Liver (tissue), 10 donors: ENCODE measurements at places on chromosomes 12 and 14.

- H3K4me1 ChIP-seq = peaks cover 8% of the 10 kb centered on the region
- H3K27ac ChIP-seq = no peak overlapping the region
- H3K27me3 ChIP-seq = no peaks in the 10 kb centered on the region
- H3K4me3 ChIP-seq = no peak overlapping the region
- DNase-seq = no peak
Observed at GRCh38 chr12:53670971-53671370, 4.9 kb downstream of the ATP5MC2 start.

GRCh38 chr14:69052181-69052601 is 73.1 kb upstream of the ACTN1 start:
- H3K27ac ChIP-seq = peak overlapping the region; percentile 16
- no peak overlapping the region for H3K4me3 ChIP-seq
- no peak for DNase-seq
- H3K36me3 ChIP-seq = peaks cover 34% of the 10 kb centered on the region
- H3K4me1 ChIP-seq = peaks cover 25% of the 10 kb centered on the region

DNA sequence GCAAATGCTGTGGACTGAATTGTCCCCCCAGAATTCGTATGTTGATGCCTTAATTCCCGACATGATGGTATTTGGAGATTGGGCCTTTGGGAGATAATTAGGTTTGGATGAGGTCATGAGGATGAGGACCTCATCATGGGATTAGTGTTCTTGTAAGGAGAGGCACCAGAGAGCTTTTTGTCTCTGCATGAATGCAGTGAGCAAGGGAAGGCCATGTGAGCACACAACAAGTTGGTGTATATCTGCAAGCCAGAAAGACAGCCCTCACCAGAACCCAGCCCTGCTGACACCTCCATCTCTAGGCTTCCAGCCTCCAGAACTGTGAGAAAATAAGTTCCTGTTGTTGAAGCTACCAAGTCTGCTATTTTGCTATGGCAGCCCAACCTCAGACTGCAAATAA is 51.9 kb upstream of the SMCO2 start:
- H3K4me3 ChIP-seq = no peak overlapping the region
- no peak for DNase-seq
- H3K4me1 ChIP-seq = no peaks in the 10 kb centered on the region
- no peaks in the 10 kb centered on the region for H3K27me3 ChIP-seq
- no peak overlapping the region for H3K27ac ChIP-seq
- no peaks in the 10 kb centered on the region for H3K36me3 ChIP-seq

- H3K4me1 ChIP-seq = peaks cover 3% of the 10 kb centered on the region
- peak overlapping the region; percentile 36 for H3K27ac ChIP-seq
- peak; percentile 35 for DNase-seq
- no peaks in the 10 kb centered on the region for H3K36me3 ChIP-seq
Observed at GRCh38 chr12:6635375-6635855, 344 bp downstream of the LPAR5 start.

DNA sequence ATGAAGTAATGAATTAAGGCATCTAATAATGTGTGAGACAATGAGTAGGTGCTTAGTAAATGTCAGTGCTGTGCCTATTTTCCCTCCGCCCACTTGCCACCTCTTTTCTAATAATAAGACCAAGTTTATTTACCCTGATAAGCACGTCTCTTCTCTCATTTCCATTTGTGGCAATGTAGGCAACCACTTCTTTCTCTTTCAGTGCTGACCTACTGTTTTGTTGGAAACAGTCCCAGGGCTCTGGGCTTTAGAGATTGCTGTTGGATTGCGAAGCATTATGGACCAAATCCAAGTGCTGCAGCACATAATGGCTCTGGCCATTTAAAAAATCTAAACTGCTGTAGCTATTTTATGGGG is 141.3 kb upstream of the PLEKHG7 start:
- no peaks in the 10 kb centered on the region for H3K36me3 ChIP-seq
- no peak overlapping the region for H3K4me3 ChIP-seq
- peaks cover 23% of the 10 kb centered on the region for H3K4me1 ChIP-seq
- H3K27me3 ChIP-seq = no peaks in the 10 kb centered on the region
- DNase-seq = no peak

DNA sequence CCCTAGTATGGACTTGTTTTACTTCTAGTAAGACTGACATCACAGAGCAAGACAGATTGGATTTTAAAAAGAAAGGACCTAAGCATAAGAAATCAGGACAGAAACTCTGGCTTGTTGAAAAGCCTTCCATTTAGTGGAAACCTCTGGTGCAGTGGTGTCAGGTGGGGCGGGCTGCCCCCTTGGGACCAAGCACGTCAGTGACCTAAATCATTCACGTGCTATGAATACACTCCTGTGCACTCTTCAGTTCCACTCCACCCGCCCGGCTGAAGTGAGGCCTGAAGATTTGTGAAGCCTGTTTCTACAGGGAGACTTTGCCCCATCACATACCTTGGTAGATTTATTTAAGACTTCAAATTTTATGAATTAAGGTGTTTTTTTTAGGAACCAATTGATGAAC is 58.2 kb upstream of the STRN3 start:
- no peaks in the 10 kb centered on the region for H3K4me1 ChIP-seq
- DNase-seq = no peak
- H3K27me3 ChIP-seq = no peaks in the 10 kb centered on the region
- no peak overlapping the region for H3K4me3 ChIP-seq
- H3K27ac ChIP-seq = no peak overlapping the region
- H3K36me3 ChIP-seq = peaks cover 3% of the 10 kb centered on the region

DNA sequence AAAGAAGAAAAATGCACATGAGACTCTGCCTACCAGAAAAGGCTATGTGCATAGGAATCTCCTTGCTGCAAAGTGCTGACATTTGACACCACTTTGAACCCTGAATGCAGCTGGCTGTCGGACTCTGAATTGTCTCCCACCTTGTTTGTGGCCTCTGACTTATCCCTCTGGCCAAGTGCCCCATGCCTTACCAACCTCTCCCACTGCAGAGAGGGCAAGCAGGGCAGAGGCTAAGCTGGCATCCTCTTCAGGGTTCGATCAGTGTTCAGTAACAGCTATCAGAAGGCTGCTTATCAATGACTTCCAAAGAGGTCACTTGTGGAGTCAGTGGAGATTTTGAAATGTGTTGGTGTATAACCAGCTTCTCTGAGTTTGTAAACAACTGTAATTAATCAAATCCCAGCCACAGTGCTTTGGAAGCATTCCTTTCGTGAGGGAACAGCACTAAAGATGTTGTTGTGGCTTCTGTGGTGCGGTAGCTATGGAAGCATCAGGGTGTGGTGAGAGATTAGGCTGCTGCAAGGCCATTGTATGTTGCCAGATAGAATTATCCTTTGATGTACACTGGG is 22.6 kb upstream of the BMP4 start:
- no peak for DNase-seq
- no peaks in the 10 kb centered on the region for H3K36me3 ChIP-seq
- no peak overlapping the region for H3K4me3 ChIP-seq
- H3K27me3 ChIP-seq = peaks cover 2% of the 10 kb centered on the region
- H3K27ac ChIP-seq = no peak overlapping the region

GRCh38 chr12:57852620-57853500 is 6.3 kb upstream of the CTDSP2 start:
- peaks cover 7% of the 10 kb centered on the region for H3K4me1 ChIP-seq
- no peaks in the 10 kb centered on the region for H3K36me3 ChIP-seq
- DNase-seq = no peak
- peak overlapping the region; percentile 24 for H3K4me3 ChIP-seq
- H3K27ac ChIP-seq = no peak overlapping the region
- no peaks in the 10 kb centered on the region for H3K27me3 ChIP-seq

- H3K27me3 ChIP-seq = no peaks in the 10 kb centered on the region
- no peaks in the 10 kb centered on the region for H3K36me3 ChIP-seq
- DNase-seq = no peak
- H3K4me3 ChIP-seq = no peak overlapping the region
- peaks cover 11% of the 10 kb centered on the region for H3K4me1 ChIP-seq
Observed at GRCh38 chr12:93019975-93020630, 91.0 kb upstream of the EEA1 start.

GRCh38 chr14:32078023-32078857 is 1.1 kb downstream of the ARHGAP5 start:
- H3K4me3 ChIP-seq = peak overlapping the region; percentile 93
- H3K4me1 ChIP-seq = peaks cover 6% of the 10 kb centered on the region
- peak; percentile 64 for DNase-seq
- H3K27me3 ChIP-seq = no peaks in the 10 kb centered on the region
- H3K27ac ChIP-seq = peak overlapping the region; percentile 95
- H3K36me3 ChIP-seq = no peaks in the 10 kb centered on the region

- H3K4me3 ChIP-seq = no peak overlapping the region
- no peak for DNase-seq
- H3K27me3 ChIP-seq = no peaks in the 10 kb centered on the region
- H3K27ac ChIP-seq = no peak overlapping the region
- no peaks in the 10 kb centered on the region for H3K4me1 ChIP-seq
Observed at GRCh38 chr14:59017285-59017965, 171.0 kb upstream of the DAAM1 start.

GRCh38 chr12:119705182-119705581 is 37.2 kb downstream of the PRKAB1 start:
- no peaks in the 10 kb centered on the region for H3K36me3 ChIP-seq
- no peak overlapping the region for H3K4me3 ChIP-seq
- no peaks in the 10 kb centered on the region for H3K4me1 ChIP-seq
- H3K27me3 ChIP-seq = no peaks in the 10 kb centered on the region

DNA sequence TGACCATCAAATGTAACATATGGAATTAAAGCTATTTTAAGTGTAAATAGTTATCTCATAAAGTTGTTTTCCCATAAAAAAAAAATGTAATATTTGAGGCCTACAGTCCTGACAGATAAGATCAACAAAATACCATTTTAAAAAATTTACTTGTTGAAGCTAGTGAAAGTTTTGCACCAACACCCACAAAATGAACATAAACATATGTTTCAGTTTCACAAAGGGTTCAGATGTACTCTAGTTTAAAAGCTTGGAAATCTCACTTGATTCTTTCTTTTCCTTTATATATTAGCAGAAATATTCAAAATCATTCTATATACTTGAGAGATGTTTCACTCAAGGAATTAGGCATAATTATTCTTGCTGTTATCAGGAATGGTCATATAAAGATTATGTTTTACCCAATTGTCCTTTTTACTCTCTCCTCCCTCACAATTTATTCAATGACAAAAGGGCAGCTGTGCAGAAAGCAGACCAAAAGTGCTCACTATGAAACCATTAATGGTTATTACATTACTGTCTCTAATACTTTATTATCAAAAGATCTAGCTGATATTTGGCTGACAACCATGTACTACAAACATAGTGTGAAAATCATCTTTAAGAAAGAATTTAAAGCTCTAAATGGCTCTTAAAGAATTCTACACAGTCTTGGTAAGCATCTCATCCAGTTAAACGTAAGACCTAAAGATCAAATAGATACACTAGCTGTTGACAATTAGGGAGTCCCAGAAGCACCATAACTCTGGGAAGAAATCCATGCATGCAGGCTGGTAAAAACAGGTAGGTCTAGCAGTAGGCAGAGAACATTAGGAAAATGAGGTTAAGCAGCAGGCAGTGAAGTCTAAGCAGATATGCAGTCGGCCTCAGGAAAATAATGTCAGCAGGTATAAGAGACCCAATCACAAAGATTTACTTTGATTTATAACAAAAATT is 28.8 kb downstream of the KIF21A start:
- no peak overlapping the region for H3K4me3 ChIP-seq
- DNase-seq = no peak
- no peak overlapping the region for H3K27ac ChIP-seq
- H3K36me3 ChIP-seq = peaks cover 3% of the 10 kb centered on the region
- H3K4me1 ChIP-seq = no peaks in the 10 kb centered on the region
- H3K27me3 ChIP-seq = no peaks in the 10 kb centered on the region

DNA sequence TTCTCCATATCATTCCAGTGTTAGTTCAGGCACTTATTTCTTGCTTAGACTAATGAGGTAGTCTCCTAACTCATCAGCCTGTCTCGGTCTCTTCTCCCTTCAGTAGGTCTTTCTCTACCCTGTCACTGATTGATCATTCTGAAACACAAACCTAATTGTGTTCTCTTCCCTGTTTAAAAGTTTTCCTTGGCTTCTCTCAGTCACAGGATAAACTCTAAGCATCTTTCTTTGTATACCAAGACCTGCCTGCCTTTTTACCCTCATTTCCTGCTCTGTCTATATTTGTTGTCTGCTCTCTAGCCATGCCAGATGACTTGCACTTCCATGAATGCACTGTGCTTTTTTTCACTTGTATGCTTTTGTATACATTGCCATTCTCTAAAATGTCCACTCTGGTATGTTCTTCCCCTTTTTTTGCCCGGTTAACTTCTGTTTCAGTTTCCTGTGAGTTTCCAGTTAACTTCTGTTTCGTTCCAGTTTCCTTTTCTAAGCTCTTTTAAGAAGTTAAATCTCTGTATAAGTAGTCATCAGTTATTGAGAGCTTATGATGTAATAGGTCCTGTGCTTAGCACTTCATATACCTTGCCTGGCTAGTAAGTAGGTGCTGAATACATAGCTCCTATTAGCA is 12.8 kb downstream of the DIP2B start:
- H3K4me3 ChIP-seq = no peak overlapping the region
- no peaks in the 10 kb centered on the region for H3K36me3 ChIP-seq
- H3K4me1 ChIP-seq = peaks cover 4% of the 10 kb centered on the region
- no peak for DNase-seq
- H3K27me3 ChIP-seq = no peaks in the 10 kb centered on the region

- no peaks in the 10 kb centered on the region for H3K27me3 ChIP-seq
- no peak for DNase-seq
Observed at GRCh38 chr12:94545935-94546771, 86.5 kb upstream of the CEP83 start.

DNA sequence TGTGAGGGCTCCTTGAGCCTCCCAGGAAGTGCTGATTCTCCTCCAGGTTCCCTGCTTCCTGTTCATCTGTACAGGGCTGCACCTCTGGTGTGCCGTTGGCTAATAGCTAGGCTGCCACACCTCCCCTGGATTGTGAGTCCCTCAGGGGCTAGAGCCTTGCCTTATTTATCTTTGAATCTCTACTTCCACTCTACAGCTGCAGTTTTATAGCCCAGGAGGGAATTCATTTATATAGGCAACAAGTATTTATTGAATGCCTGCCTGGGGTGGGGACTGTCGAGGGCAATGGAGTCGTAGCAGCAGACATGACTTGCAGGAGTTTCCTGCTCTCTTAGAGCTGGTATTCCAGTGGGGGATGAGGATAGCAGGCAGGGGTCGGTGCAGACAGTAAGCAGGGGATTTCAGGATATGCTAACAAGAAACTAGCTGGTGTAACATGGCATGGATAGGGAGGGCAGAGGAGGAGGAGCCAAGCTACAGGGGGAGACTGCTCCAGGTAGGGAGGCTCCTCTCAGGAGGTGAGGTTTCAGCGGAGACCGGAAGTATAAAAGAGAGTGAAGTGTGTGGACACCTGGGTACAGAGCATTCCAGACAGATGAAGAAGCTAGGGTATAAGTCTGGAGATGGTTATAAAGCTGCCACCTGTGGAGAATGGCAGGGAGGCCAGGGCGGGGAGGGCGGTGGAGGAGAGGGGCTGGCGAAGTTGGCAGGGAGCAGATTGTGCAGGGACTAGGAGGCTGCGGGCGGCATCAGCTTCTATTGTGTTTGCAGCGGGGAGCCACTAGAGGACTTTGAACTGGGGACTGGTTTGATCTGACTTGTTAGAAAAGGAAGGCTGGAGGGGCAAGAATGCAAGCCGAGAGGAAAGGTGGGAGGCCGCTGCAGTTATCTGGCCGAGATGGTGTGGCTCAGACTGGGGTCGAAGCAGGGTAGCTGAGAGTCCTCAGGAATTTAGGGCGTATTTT is 17.2 kb downstream of the USP30 start:
- DNase-seq = no peak
- no peaks in the 10 kb centered on the region for H3K27me3 ChIP-seq
- H3K27ac ChIP-seq = no peak overlapping the region
- peaks cover 16% of the 10 kb centered on the region for H3K36me3 ChIP-seq
- H3K4me3 ChIP-seq = no peak overlapping the region
- H3K4me1 ChIP-seq = peaks cover 26% of the 10 kb centered on the region

- H3K4me1 ChIP-seq = no peaks in the 10 kb centered on the region
- DNase-seq = no peak
- no peaks in the 10 kb centered on the region for H3K27me3 ChIP-seq
- H3K36me3 ChIP-seq = no peaks in the 10 kb centered on the region
Observed at GRCh38 chr12:108989376-108989775, 31.5 kb downstream of the SVOP start.
